ENCODE measurements at places on chromosomes 7 and 10. TPM values are rescaled to one million over a fixed set of nuclear protein-coding genes. Genes with fewer than 3 reads are reported as not detected.
A peak's percentile ranks its signal among the peaks of the same experiment; 100 is the strongest.

DNA sequence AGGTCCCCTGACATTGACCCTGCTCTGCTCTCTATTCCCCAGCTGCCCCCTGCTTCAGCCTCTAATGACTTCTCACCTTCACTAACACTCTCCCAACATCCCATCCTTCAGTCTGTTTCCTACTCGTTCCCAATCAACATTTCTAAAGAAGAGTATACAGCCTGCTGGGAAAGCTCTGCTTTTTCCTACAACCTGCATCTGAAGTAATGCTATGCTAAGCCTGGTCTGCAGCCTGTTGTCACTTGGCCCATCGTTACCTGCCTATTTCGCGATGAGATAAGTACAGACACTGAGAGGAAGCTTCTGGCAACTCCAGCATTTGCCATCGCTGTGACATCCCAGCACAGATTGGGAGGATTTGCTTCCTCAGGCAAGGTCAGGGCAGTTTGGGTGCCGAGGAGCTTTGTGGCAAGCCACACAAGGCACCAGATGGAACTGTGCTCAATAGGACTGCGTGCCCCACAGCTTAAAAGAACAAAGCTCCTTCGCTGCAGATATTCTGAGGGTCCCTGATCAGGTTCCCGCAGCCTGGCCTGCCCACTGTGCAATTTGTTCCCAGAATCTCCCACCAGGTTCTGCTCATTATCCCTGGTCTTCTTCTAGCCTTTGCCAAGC lies 51.4 kb downstream of the PKD1L1 start:
- no peak overlapping the region for H3K27ac ChIP-seq
- DNase-seq = no peak
- no peaks in the 10 kb centered on the region for H3K4me1 ChIP-seq
- no peaks in the 10 kb centered on the region for H3K27me3 ChIP-seq

GRCh38 chr7:94041529-94041928 lies 37.4 kb upstream of the BET1 start:
- H3K27ac ChIP-seq = no peak overlapping the region
- no peaks in the 10 kb centered on the region for H3K27me3 ChIP-seq
- no peaks in the 10 kb centered on the region for H3K36me3 ChIP-seq
- DNase-seq = no peak

GRCh38 chr10:35855155-35855947 lies 213.3 kb upstream of the FZD8 start:
- no peaks in the 10 kb centered on the region for H3K4me1 ChIP-seq
- H3K27me3 ChIP-seq = no peaks in the 10 kb centered on the region
- H3K4me3 ChIP-seq = no peak overlapping the region
- no peak for DNase-seq

- no peaks in the 10 kb centered on the region for H3K4me1 ChIP-seq
- H3K4me3 ChIP-seq = peak overlapping the region; percentile 60
- no peaks in the 10 kb centered on the region for H3K27me3 ChIP-seq
- H3K27ac ChIP-seq = peak overlapping the region; percentile 85
- no peaks in the 10 kb centered on the region for H3K36me3 ChIP-seq
Measured at GRCh38 chr10:44878706-44879530, 32.2 kb upstream of the TMEM72 start.

GRCh38 chr10:107545717-107546116 lies 381.2 kb upstream of the SORCS1 start:
- no peak for DNase-seq
- H3K36me3 ChIP-seq = no peaks in the 10 kb centered on the region
- H3K27ac ChIP-seq = no peak overlapping the region
- H3K27me3 ChIP-seq = no peaks in the 10 kb centered on the region
- H3K4me1 ChIP-seq = no peaks in the 10 kb centered on the region

- H3K27me3 ChIP-seq = no peaks in the 10 kb centered on the region
- peak; percentile 25 for DNase-seq
- no peak overlapping the region for H3K27ac ChIP-seq
- no peak overlapping the region for H3K4me3 ChIP-seq
- H3K36me3 ChIP-seq = no peaks in the 10 kb centered on the region
Measured at GRCh38 chr7:27723085-27723484, 16.9 kb upstream of the TAX1BP1 start.

DNA sequence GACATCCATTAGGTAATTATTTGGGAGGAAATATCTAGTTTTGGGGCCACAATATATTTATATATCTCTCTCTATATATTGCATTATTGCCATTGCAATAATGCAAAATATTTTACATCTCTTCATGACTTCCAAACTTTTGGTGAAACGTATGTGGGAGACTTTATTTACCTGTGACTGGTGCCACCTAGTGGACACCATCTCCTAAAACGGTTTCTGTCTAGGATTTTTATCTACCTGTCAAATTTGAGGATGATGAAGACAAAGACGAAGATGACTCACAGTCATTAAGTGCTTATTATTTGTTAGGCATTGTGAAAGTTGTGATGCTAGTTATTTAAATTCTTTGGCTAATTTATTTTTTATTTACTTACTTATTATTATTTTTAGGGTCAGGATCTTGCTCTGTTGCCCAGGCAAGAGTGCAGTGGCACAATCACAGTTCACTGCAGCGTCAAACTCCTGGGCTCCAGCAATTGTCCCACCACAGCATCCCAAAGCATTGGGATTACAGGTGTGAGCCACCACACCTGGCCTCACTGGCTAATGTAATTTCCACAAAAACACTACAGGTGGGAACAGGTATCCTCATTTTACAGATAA lies 18.7 kb upstream of the CBLL1 start:
- no peak for DNase-seq
- no peaks in the 10 kb centered on the region for H3K27me3 ChIP-seq
- no peaks in the 10 kb centered on the region for H3K36me3 ChIP-seq
- H3K4me1 ChIP-seq = no peaks in the 10 kb centered on the region
- H3K27ac ChIP-seq = no peak overlapping the region
- no peak overlapping the region for H3K4me3 ChIP-seq

- H3K4me1 ChIP-seq = no peaks in the 10 kb centered on the region
- H3K4me3 ChIP-seq = no peak overlapping the region
- no peak overlapping the region for H3K27ac ChIP-seq
- H3K36me3 ChIP-seq = no peaks in the 10 kb centered on the region
Measured at GRCh38 chr7:63030061-63030460, 968.6 kb upstream of the ZNF722 start.

DNA sequence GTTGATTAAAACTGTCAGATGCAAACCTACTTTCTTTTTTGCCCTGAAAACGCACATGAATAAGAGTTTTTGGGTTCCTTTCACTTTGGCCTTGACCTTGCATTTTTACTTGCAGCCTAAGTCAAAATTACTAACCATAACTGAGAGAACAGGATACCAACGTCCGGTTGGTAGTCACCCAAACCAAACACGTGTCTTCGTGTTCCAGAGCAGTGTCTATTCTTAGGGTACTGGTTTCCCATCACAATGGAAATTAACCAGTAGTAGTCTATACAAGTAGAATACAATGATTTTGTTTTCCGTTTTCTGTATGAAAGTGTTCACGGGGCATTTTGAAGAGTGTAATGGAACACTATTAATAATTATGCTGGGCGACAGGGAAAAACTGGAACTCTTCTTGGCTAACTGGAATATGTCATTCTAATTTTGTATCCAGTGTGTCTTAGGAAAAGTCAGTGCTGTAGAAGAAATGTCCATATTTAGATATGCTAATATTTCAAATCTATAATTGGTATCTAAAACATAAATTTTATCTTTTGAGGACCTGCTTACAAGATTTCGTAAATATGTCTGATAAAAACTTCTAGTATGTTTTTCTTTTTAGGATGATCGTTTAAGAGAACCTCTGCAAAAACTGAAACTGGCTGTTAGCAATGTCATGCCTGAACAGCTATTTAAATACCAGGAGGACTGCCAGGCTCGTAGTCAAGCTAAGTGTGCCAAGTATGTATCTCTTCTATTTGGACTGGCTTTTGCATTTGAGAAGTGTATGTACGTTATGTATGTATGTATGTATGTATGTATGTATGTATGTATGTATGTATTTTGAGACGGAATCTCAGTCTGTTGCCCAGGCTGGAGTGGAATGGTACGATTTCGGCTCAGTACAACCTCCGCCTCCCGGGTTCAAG lies 40.9 kb downstream of the UBN2 start:
- H3K4me1 ChIP-seq = no peaks in the 10 kb centered on the region
- no peaks in the 10 kb centered on the region for H3K27me3 ChIP-seq
- no peak overlapping the region for H3K27ac ChIP-seq

DNA sequence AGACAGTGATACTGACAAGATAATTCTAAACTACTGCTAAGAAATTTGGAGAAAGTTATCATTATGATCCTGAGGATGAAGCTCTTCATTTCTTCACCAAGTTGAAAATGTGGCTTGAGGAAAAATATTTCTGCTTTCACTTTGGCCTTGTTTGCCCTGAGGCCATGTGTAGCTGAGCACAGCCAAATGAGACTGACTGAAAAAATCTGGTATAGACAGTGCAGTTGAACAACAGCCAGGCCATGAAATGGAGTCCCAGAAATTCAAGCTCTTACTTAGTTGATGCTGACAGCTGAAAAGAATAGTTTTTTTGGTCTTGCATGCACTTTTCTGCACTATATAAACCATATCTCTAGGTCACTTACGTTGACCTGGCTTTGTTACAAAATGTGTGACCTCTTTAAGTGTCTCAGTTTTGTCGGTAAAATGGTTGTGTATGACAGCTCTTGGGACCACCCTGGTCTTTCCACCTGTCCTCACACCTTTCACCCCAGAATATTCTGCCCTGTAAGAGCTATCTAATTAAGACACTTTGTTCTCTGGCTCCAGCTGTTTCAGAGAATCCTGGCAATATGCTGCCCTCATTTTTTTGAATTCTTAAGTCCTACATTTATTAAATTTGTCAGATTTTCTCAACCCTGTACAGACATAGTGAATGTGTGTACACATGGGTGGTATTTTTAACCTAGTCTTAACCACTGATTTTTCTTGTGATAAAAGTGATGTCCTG lies 91.3 kb downstream of the CD36 start:
- no peaks in the 10 kb centered on the region for H3K36me3 ChIP-seq
- H3K27ac ChIP-seq = no peak overlapping the region
- DNase-seq = no peak
- H3K4me1 ChIP-seq = no peaks in the 10 kb centered on the region
- no peak overlapping the region for H3K4me3 ChIP-seq
- H3K27me3 ChIP-seq = no peaks in the 10 kb centered on the region

- H3K36me3 ChIP-seq = no peaks in the 10 kb centered on the region
- no peaks in the 10 kb centered on the region for H3K4me1 ChIP-seq
- H3K4me3 ChIP-seq = no peak overlapping the region
- no peak for DNase-seq
- no peaks in the 10 kb centered on the region for H3K27me3 ChIP-seq
Measured at GRCh38 chr7:96614154-96614867, 95.3 kb downstream of the SEM1 start.

DNA sequence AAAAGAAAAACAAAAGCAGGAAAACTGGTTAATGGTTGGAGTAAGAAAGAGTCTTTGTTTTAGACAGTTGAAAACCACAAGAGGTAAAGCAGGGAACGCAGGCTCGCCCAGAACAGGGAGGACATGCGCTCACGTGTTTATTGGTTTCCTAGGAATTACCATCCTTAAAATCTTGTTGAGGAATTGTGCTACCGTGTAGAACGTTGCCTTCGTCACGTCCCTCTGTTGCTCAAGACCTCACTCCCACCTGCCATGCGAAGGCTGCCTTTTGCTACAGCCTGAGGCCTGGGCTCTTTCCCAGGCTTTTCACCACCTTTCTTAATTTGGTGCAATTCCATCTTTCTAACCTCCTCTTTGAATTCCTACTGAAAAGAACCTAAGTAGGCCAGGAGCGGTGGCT lies 61.6 kb upstream of the CAMK1D start:
- no peak overlapping the region for H3K4me3 ChIP-seq
- DNase-seq = no peak
- H3K36me3 ChIP-seq = no peaks in the 10 kb centered on the region

- peak overlapping the region; percentile 71 for H3K27ac ChIP-seq
- no peak for DNase-seq
- H3K4me1 ChIP-seq = peaks cover 4% of the 10 kb centered on the region
Measured at GRCh38 chr10:46289209-46289810, 2.5 kb downstream of the ANTXRL start.

DNA sequence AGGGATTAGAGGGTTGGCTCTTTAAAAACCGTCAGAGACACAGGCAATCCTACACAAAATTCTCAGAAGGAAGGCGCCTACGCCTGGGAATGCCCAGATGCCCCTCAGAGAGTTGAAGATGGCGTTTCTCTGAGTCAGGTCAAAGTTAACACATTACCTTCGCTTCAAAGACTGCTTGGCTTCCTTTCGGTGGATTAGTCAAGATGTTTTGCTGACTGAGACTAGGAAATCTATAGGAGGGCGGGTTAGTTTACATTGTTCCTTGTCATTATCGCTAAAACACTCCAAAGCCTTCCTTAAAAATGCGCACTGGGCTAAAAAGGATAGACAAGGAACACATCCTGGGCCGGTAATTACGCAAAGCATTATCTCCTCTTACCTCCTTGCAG lies 995 bp upstream of the CFTR start:
- no peak for DNase-seq
- H3K27ac ChIP-seq = no peak overlapping the region
- no peaks in the 10 kb centered on the region for H3K4me1 ChIP-seq
- H3K4me3 ChIP-seq = no peak overlapping the region

DNA sequence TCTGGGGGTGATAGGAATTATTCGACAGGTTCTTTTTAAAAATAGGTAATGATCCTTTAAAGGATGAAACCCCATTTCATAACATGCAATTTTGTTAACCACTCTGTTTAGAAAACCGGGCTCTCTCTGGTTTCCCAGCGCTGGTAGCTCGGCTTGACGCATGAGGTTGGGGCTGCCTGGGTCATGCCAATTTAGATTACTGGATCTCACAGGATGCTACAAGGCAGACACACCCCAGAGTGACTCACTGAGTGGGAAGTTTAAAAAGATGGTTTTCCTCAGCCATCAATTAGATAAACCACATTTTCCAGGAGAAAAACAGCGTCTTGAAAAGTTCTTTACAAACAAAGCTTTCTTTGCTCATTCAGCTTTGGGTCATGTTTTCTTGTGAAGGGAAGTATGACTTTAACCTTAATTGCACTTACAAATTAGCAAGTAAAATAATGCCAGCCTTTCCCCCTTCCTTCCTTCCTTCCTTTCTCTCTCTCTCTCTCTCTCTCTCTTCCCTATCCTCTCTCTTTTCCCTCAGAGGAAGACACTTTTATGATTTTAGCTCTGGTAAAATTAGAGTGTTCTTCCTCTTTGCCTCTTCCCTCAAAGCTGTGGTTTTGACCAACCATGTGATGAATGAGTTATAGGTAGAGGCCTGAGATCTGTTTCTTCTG lies 99.8 kb downstream of the EPDR1 start:
- DNase-seq = no peak
- no peaks in the 10 kb centered on the region for H3K4me1 ChIP-seq

MTG1 gene
- total RNA-seq = 37.0 TPM

DYNC1I1 gene
- 6.6 TPM for total RNA-seq

H2BK1 gene
- not detected for total RNA-seq

AKR1D1 gene
- not detected for total RNA-seq

SLC39A12 gene
- under 0.01 TPM for total RNA-seq

CALHM3 gene
- not detected for total RNA-seq
